WTC11 (cell line): ENCODE measurements at places on chromosomes 3 and 15. TPM values are rescaled to one million over a fixed set of nuclear protein-coding genes. Genes with fewer than 3 reads are reported as not detected.

DNA sequence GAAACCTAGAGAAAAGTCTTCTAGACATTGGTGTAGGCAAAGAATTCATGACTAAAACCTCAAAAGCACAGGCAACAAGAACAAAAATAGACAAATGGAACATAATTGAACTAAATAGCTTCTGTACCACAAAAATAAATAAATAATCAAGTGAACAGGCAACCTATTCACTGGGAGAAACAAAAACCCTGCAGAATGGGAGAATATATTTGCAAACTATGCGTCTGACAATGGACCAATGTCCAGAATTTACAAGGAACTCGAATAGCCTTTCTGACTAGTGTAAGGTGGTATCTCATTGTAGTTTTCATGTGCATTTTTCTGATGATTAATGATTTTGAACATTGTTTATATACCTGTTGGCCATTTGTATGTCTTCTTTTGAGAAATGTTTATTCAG lies 37.0 kb upstream of the GCSAM start:
- no peaks in the 10 kb centered on the region for H3K27me3 ChIP-seq
- peaks cover 12% of the 10 kb centered on the region for H3K36me3 ChIP-seq
- DNase-seq, result no peak
- H3K4me3 ChIP-seq, result no peak overlapping the region
- no peak overlapping the region for H3K27ac ChIP-seq

GRCh38 chr3:46695177-46695961 lies 1.9 kb upstream of the ALS2CL start:
- H3K36me3 ChIP-seq, result no peaks in the 10 kb centered on the region
- peaks cover 26% of the 10 kb centered on the region for H3K27me3 ChIP-seq
- no peak overlapping the region for H3K4me3 ChIP-seq
- H3K4me1 ChIP-seq, result peaks cover 22% of the 10 kb centered on the region
- peak; percentile 69 for DNase-seq

GRCh38 chr3:44648564-44649229 lies at the start of gene ZNF35:
TSS of gene ZNF35 (plus strand) at chr3:44648732. CDS start at chr3:44651068, 2,336 bp downstream.
- H3K27ac ChIP-seq, result peak within 1 kb of the TSS; percentile 72
- peaks cover 13% of the 10 kb centered on the region for H3K4me1 ChIP-seq
- peaks cover 35% of the 10 kb centered on the region for H3K36me3 ChIP-seq
- DNase-seq, result peak; percentile 88

DNA sequence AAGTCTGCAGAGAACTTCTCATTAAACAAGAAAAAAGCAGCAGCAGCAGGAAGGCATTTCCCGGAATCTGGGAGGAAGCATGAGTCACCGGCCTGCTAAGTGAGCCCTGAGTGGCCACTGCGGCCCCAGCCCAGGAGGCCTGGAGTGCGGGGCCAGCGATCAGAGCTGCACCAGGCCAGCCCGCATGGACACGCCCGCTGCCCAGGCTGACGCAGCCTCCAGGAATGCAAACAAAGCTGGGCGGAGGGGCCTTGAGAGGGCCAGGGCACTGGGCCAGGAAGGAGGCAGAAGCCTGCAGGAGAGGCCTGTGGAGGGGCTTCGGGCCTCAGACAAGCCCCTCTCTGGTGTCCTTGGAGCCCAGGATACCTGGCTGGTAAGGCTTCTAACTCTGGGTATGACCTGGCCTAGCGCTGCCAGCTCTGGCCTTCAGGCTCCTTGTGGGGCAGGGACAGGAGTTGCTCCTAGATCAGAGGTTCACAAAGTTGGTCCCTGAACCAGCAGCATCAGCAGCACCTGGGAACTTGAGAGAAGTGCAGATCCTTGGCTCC lies 101.2 kb downstream of the SMAD6 start:
- H3K4me3 ChIP-seq, result no peak overlapping the region
- H3K4me1 ChIP-seq, result peaks cover 23% of the 10 kb centered on the region
- no peak overlapping the region for H3K27ac ChIP-seq
- no peaks in the 10 kb centered on the region for H3K36me3 ChIP-seq

DNA sequence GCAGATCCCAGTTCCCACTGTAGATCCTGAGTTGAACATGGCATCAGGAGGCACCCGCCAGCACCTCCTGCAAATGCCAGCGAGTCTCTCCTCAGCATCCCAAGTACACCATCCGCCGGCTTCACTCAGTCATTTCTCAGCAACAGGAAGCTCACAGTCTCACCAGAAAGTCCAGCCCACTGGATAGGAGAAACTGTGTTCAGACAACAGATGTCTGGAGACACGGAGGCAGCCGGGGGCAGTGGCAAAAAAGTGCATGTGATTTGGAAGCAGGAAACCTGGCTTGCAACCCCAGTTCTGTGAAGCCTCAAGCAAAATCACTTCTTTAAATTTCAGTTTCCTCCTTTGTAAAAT lies 68.7 kb downstream of the SRGAP3 start:
- DNase-seq, result no peak
- no peak overlapping the region for H3K27ac ChIP-seq
- H3K4me3 ChIP-seq, result no peak overlapping the region
- peaks cover 30% of the 10 kb centered on the region for H3K4me1 ChIP-seq
- H3K27me3 ChIP-seq, result no peaks in the 10 kb centered on the region

- no peaks in the 10 kb centered on the region for H3K36me3 ChIP-seq
- H3K27me3 ChIP-seq, result no peaks in the 10 kb centered on the region
- no peak for DNase-seq
- no peaks in the 10 kb centered on the region for H3K4me1 ChIP-seq
Measured at GRCh38 chr15:25733036-25733855, 129.9 kb downstream of the ATP10A start.

- H3K36me3 ChIP-seq, result no peaks in the 10 kb centered on the region
- no peaks in the 10 kb centered on the region for H3K27me3 ChIP-seq
- DNase-seq, result no peak
- H3K27ac ChIP-seq, result no peak overlapping the region
- H3K4me3 ChIP-seq, result no peak overlapping the region
- peaks cover 3% of the 10 kb centered on the region; the same call in 1 of the 2 replicates for H3K4me1 ChIP-seq
Measured at GRCh38 chr3:191721990-191722389, 261.0 kb downstream of the PYDC2 start.

GRCh38 chr3:8733332-8734094 lies at the start of gene CAV3:
TSS of gene CAV3 (plus strand) at chr3:8733802. CDS start at chr3:8733877, 75 bp downstream.
- no peak within 1 kb of the TSS for H3K4me3 ChIP-seq
- DNase-seq, result no peak
- H3K27ac ChIP-seq, result no peak within 1 kb of the TSS
- H3K4me1 ChIP-seq, result peaks cover 11% of the 10 kb centered on the region
- no peaks in the 10 kb centered on the region for H3K36me3 ChIP-seq

- peaks cover 52% of the 10 kb centered on the region for H3K4me1 ChIP-seq
Measured at GRCh38 chr3:172112078-172112733, 72.8 kb downstream of the FNDC3B start.

- H3K4me3 ChIP-seq, result no peak overlapping the region
- H3K36me3 ChIP-seq, result peaks cover 37% of the 10 kb centered on the region
- no peak overlapping the region for H3K27ac ChIP-seq
- H3K27me3 ChIP-seq, result no peaks in the 10 kb centered on the region
Measured at GRCh38 chr3:37054370-37054769, 61.1 kb downstream of the MLH1 start.

DNA sequence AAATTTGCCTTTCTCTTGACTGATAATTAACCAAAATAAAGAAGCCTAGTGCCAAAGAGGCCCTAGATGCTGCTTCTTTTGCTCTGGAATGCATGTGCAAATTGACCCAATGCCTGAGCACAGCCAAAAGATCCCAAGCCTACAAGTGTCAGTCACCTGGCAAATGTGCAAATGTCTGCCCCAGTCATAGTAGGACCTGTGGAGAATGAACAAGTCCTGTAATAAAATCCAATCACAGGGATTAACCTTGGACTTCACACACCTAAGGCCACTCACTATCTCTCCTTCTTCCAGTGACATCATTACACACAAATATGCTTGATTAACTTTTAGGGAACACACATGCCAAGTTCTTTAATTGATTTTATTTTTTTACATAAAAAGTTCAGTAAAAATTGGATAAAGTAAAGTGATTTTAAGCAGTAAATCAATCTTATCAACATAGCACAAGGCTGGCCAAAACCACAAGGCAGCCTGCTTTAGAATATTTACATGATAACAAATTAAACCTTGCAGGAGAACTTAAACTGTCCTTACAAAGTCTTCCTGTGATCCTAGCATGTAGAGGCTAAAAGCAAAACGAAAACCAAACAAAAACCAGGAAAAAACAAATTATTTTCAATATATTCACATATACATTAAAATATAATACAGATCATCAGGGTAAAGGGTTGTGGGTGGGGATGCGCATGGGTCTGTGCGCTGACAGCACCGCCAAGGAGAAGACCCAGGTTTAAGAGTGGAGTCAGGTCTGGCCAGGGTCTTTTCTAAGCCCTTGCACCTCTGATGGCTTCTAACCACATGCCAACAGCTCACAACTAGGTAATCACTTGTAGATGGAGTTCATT lies 36.8 kb downstream of the NBEAL2 start:
- H3K36me3 ChIP-seq, result peaks cover 23% of the 10 kb centered on the region
- no peak overlapping the region for H3K4me3 ChIP-seq
- no peak for DNase-seq

- no peaks in the 10 kb centered on the region for H3K36me3 ChIP-seq
- no peak for DNase-seq
Measured at GRCh38 chr15:62824111-62825015, 218.2 kb upstream of the TPM1 start.

- no peak for DNase-seq
- peaks cover 10% of the 10 kb centered on the region for H3K4me1 ChIP-seq
- H3K27me3 ChIP-seq, result peaks cover 54% of the 10 kb centered on the region
Measured at GRCh38 chr3:48305396-48305795, 28.1 kb downstream of the SPINK8 start.

- H3K36me3 ChIP-seq, result no peaks in the 10 kb centered on the region
- H3K4me1 ChIP-seq, result peaks cover 17% of the 10 kb centered on the region
Measured at GRCh38 chr15:65789759-65790425, 2.2 kb downstream of the DENND4A start.

DNA sequence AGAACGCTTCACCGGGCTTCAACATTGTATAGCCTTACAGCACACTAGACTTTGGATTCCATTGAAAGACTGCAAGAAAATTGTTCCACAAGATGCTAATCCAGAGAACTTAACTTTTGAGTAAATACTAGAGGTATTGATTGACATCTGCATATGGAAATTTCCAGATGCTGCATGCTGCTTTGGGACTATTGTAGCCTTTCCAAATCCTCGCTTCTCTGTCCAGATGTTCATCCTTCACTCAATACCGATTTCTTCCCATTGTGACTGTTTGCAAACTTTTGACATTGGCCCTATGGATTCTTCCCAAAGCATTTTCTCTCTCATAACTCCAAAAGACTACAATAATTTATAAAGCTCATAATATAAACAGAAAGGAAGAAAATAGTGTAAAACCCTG lies 41.4 kb downstream of the COL6A6 start:
- H3K4me3 ChIP-seq, result no peak overlapping the region
- DNase-seq, result no peak
- no peaks in the 10 kb centered on the region for H3K27me3 ChIP-seq
- no peaks in the 10 kb centered on the region for H3K36me3 ChIP-seq

GRCh38 chr15:88618686-88619085 lies 2.5 kb upstream of the AEN start:
- no peak for DNase-seq
- peaks cover 68% of the 10 kb centered on the region for H3K4me1 ChIP-seq
- H3K4me3 ChIP-seq, result no peak overlapping the region

GRCh38 chr15:78629031-78629715 lies 8.4 kb upstream of the CHRNA3 start:
- H3K27ac ChIP-seq, result no peak overlapping the region; the same call in 1 of the 2 replicates
- H3K4me1 ChIP-seq, result no peaks in the 10 kb centered on the region
- H3K4me3 ChIP-seq, result no peak overlapping the region
- no peak for DNase-seq

- no peak overlapping the region for H3K27ac ChIP-seq
- 0 out of 2 replicates have a peak, but pooled peaks cover 1% of the 10 kb centered on the region for H3K4me1 ChIP-seq
- no peaks in the 10 kb centered on the region for H3K27me3 ChIP-seq
- no peak overlapping the region for H3K4me3 ChIP-seq
- no peak for DNase-seq
Measured at GRCh38 chr3:106282943-106283342, 414.1 kb upstream of the CBLB start.

DNA sequence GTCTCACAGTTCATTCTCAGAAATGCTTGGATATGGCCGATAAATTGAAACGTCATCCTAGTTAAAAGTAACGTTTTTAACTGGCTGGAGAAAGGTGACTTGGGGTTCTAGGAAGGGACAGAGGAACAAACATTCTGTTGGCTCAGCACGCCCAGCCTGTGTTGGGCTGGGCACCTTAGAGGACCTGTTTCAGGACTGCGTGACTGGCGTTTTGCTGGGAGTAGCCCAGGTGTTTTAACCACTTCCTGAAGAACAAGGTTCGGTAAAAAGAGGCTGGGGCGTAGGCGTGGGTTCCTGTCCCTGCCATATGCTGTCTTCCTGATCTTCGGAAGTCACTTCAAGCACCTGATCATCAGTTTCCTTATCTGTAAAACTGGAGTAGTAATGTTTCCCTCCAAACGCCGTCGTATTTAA lies 1.1 kb upstream of the TLNRD1 start:
- peaks cover 13% of the 10 kb centered on the region for H3K4me1 ChIP-seq
- DNase-seq, result no peak
- H3K36me3 ChIP-seq, result peaks cover 4% of the 10 kb centered on the region; the same call in 1 of the 2 replicates
- H3K4me3 ChIP-seq, result peak overlapping the region; percentile 93
- H3K27me3 ChIP-seq, result peaks cover 10% of the 10 kb centered on the region
- H3K27ac ChIP-seq, result no peak overlapping the region; the same call in 1 of the 2 replicates

DNA sequence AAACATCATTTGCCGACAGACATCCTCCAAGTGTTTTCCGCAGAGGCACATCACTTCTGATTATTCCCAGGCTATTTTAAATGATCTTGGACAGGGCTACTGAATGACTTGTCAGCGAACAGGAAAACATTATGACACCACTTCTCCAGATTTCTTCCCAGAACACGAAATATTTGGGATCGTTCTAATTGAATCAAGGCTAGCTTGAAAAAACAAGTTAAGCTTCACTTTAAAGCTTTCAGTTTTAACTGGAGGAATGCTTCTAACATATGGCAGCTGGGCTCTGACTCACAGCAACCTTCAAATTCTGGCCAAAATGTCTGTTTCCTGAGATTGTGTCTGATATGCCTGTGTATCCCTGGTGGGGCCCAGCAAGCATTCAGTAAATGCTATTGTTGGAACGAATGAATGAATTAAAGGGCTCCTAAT lies 127.0 kb upstream of the ICE2 start:
- no peak for DNase-seq
- no peak overlapping the region for H3K27ac ChIP-seq
- H3K27me3 ChIP-seq, result no peaks in the 10 kb centered on the region
- no peaks in the 10 kb centered on the region for H3K36me3 ChIP-seq
- H3K4me3 ChIP-seq, result no peak overlapping the region

DNA sequence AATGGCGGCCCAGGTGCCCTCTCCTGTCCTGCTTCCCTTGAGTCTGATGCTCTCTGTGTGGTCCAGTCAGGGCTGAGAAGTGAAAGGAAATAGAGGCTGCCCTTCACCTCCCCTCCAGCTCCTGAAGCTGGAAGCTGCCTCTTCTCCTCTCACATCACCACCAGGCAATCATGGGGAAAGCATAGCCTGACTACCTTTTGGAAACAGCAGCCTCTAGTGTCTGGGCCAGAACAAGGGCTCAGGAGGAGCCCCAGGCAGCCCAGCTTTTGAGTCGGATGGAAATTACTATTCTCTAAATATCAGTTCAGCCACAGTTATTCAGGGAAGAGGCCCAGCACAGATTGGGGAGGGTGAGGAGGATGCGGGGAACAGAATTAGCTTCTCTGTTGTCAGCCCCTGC lies 43.3 kb upstream of the CCDC174 start:
- no peak for DNase-seq
- H3K4me1 ChIP-seq, result 0 out of 2 replicates have a peak, but pooled peaks cover 6% of the 10 kb centered on the region
- no peak overlapping the region for H3K4me3 ChIP-seq
- peaks cover 23% of the 10 kb centered on the region for H3K27me3 ChIP-seq

Gene CPNE9
- total RNA-seq, result 3.2 to 6.6 TPM (median 6.0 TPM) in 3 replicates

Gene TBC1D2B
- 15.2 to 18.3 TPM (median 16.8 TPM) in 3 replicates for total RNA-seq

Gene TEX9
- total RNA-seq, result 10.2 to 12.2 TPM (median 11.1 TPM) in 3 replicates

Gene MESP2
- 0.66 to 1.0 TPM (median 0.68 TPM) in 3 replicates for total RNA-seq

Gene SMCO1
- not detected in 3 replicates for total RNA-seq

Gene CPLX3
- 0.09 to 0.21 TPM (median 0.09 TPM) in 3 replicates for total RNA-seq

Gene GCNT3
- total RNA-seq, result 0.07 to 0.20 TPM (median 0.11 TPM) in 3 replicates

Gene LSAMP
- total RNA-seq, result 3.6 to 5.9 TPM (median 5.7 TPM) in 3 replicates

Gene GUCA1C
- total RNA-seq, result not detected in 3 replicates

Gene SLC12A1
- total RNA-seq, result 0.15 to 0.39 TPM (median 0.39 TPM) in 3 replicates

Gene SCG3
- 31.5 to 32.3 TPM (median 32.1 TPM) in 3 replicates for total RNA-seq

Gene NPAP1
- total RNA-seq, result 0.11 to 0.13 TPM (median 0.11 TPM) in 3 replicates
